ENCODE measurements at places on chromosomes 2 and 18.

- peaks cover 7% of the 10 kb centered on the region for H3K36me3 ChIP-seq
- DNase-seq = no peak
- H3K27me3 ChIP-seq = no peaks in the 10 kb centered on the region
- H3K4me1 ChIP-seq = no peaks in the 10 kb centered on the region
- H3K27ac ChIP-seq = no peak overlapping the region
- H3K4me3 ChIP-seq = no peak overlapping the region
Measured at GRCh38 chr2:25437881-25438662, 96.3 kb upstream of the DNMT3A start.

DNA sequence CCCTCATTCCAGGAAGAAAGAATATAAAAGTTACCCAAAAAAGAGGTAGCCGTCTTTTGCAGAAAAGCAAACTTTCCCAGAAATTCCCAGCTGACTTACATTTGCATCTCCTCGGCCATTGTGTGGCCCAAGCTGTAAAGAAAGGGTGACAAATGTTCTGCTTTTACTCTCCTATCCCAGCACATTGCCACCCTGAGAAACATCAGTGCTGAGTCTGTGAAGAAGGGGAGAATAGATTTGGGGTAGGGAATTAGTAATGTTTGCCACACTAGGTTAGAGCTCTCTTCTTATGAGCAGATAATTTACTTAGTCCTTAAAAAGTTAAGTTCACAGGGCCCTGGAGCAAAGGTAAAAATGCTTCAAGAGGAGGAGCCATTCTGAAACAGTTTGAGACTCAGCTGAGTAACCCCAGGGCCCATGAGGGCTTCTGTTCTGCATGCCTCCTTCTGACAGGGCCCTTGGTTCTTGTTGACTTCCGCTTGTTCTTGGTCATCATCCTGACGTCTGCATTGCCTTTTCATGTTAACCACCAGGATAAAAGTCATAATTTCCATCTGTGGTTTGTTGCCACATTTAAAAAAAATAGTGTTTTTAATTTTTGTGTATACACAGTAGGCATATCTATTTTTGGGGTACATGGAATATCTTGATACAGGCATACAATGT, 550.7 kb downstream of the RNF144A start:
- H3K4me1 ChIP-seq = no peaks in the 10 kb centered on the region
- H3K36me3 ChIP-seq = no peaks in the 10 kb centered on the region
- peaks cover 40% of the 10 kb centered on the region for H3K27me3 ChIP-seq
- no peak overlapping the region for H3K4me3 ChIP-seq
- DNase-seq = no peak

DNA sequence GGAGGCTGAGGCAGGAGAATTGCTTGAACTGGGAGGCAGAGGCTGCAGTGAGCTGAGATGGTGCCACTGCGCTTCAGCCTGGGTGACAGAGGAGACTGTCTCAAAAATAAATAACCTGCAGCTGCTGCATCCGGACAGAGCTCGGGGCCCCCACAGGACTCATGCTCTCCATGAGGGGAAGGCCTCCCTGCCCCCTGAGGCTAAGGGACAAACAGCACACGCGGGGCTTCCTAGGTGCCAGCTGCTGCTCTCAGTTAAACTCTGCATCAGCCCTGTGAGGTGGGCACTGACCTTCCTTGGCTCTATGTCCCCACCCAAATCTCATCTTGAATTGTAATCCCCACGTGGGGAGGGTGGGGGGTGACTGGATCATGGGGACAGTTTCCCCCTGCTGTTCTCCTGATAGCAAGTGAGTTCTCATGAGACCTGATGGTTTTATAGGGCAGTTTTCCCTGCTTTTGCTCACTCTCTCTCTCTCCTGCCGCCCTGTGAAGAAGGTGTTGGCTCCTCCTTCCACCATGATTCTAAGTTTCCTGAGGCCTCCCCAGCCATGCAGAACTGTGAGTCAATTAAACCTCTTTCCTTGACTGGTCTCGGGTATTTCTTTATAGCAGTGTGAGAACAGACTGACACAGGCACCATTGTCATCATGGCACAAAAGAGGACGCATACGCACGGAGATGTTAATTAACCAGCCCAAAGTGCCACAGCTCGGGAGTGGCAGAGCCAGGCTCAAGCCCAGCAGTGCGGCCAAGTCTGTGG, 49.9 kb upstream of the TAF1B start:
- no peaks in the 10 kb centered on the region for H3K36me3 ChIP-seq
- no peak for DNase-seq
- no peaks in the 10 kb centered on the region for H3K27me3 ChIP-seq
- H3K27ac ChIP-seq = no peak overlapping the region
- peaks cover 23% of the 10 kb centered on the region for H3K4me1 ChIP-seq
- no peak overlapping the region for H3K4me3 ChIP-seq

DNA sequence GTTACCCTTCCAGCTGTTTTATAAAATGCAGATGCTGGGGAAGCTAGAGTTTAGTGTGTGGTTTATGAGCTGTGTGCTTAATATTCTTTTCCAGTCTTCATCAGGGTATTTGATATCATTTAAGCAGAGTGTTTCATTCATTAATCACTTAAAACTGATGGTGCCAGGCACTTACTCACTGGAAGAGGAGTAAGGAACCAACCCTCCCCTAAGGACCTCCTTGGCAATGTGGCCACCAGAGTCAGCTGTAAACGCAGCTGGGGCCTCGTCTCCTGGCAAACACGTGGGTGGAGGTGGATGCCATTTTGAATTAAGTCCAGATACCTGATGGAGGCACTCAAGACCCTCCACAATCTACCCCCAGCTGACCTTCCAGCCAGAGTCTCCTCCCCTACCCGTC, 331.6 kb downstream of the CLIP4 start:
- no peaks in the 10 kb centered on the region for H3K4me1 ChIP-seq
- peaks cover 77% of the 10 kb centered on the region for H3K27me3 ChIP-seq
- no peak overlapping the region for H3K4me3 ChIP-seq
- H3K36me3 ChIP-seq = no peaks in the 10 kb centered on the region
- DNase-seq = no peak
- H3K27ac ChIP-seq = no peak overlapping the region

- no peaks in the 10 kb centered on the region for H3K36me3 ChIP-seq
- DNase-seq = no peak
- no peaks in the 10 kb centered on the region for H3K4me1 ChIP-seq
Measured at GRCh38 chr2:187118331-187119099, 269.5 kb upstream of the ZSWIM2 start.

- H3K36me3 ChIP-seq = no peaks in the 10 kb centered on the region
- peaks cover 7% of the 10 kb centered on the region for H3K4me1 ChIP-seq
- peak; percentile 55 for DNase-seq
- no peak overlapping the region for H3K27ac ChIP-seq
- no peaks in the 10 kb centered on the region for H3K27me3 ChIP-seq
Measured at GRCh38 chr2:174004905-174005605, 39.9 kb upstream of the SP3 start.

DNA sequence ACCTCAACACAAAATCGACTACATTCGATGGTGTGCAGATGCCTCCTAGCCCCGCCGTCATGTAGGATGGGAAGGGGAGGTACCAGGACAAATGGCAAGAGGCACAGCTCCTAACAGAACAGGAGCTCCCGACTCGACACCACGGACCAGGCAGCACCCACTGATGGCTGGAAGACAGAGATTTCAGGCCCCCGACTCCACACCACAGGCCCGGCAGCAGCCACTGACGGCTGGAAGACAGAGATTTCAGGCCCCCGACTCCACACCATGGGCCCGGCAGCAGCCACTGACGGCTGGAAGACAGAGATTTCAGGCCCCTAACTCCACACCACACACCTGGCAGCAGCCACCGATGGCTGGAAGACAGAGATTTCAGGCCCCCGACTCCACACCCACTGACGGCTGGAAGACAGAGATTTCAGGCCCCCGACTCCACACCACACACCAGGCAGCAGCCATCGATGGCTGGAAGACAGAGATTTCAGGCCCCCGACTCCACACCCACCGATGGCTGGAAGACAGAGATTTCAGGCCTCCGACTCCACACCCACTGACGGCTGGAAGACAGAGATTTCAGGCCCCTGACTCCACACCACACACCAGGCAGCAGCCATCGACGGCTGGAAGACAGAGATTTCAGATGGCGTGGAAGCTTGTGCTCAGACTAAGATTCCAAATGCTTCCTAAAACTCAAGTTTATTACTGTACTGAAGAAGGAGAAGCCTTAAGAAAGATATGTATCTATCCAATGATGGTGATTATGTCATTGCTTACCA, 135.5 kb downstream of the EIPR1 start:
- no peak for DNase-seq
- H3K27me3 ChIP-seq = no peaks in the 10 kb centered on the region
- H3K4me3 ChIP-seq = no peak overlapping the region
- no peaks in the 10 kb centered on the region for H3K4me1 ChIP-seq

- no peak for DNase-seq
- no peaks in the 10 kb centered on the region for H3K36me3 ChIP-seq
- H3K27me3 ChIP-seq = no peaks in the 10 kb centered on the region
- peaks cover 5% of the 10 kb centered on the region for H3K4me1 ChIP-seq
Measured at GRCh38 chr2:207525296-207525695, 4.5 kb upstream of the CREB1 start.

GRCh38 chr18:1846640-1847039, 724.7 kb downstream of the METTL4 start:
- no peak overlapping the region for H3K4me3 ChIP-seq
- DNase-seq = no peak
- H3K27me3 ChIP-seq = no peaks in the 10 kb centered on the region
- no peaks in the 10 kb centered on the region for H3K36me3 ChIP-seq
- no peak overlapping the region for H3K27ac ChIP-seq

- H3K27me3 ChIP-seq = no peaks in the 10 kb centered on the region
- H3K27ac ChIP-seq = no peak within 1 kb of the TSS
- no peaks in the 10 kb centered on the region for H3K4me1 ChIP-seq
- H3K36me3 ChIP-seq = no peaks in the 10 kb centered on the region
- DNase-seq = no peak
Measured at GRCh38 chr2:157443795-157444640, at the start of gene CYTIP. CYTIP (minus strand) TSS chr2:157444089; CDS start chr2:157444020, 69 bp downstream.

- DNase-seq = peak; percentile 88
- H3K27ac ChIP-seq = no peak overlapping the region
- H3K27me3 ChIP-seq = no peaks in the 10 kb centered on the region
- no peak overlapping the region for H3K4me3 ChIP-seq
Measured at GRCh38 chr2:240604291-240604938, 17.9 kb downstream of the CAPN10 start.

DNA sequence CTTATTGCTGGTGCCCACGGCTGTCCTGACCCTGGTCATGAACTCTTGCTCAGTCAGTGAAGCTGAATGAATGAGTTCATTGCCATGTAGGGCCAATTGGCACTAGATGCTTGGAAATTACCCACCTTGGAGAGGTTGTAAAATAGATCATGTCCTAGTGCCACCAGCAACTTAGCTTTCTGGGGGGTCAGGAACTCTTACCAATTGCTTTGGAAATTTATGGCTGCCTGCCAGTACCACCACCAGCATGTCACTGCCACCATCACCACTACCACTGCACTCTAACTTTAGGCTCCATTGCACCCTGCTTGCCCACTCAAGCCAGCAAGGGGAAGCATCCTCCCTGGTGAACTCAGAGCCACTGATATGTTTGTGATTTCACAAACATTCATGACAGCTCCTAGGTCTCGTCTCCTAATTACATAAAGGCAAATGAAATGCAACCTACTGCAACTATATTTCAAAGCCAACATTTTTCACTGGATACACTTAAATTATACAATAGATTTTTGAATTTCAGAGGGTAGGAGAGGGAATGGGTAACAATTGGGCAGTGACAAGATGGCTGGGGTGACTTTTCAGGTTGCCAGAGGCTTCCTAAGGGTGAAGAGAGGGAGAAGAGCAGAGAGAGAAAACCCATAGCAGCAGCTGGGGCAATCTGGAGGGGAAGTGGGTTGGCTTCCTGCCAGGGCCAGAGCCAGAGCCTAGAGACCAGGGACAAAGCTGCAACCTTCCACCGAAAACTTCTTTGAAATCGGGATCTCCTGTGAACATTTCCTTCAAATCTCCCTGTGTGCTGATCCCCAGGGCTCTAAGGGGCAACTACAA, 3.5 kb upstream of the EMILIN1 start:
- no peak overlapping the region for H3K4me3 ChIP-seq
- H3K27ac ChIP-seq = no peak overlapping the region
- peaks cover 18% of the 10 kb centered on the region for H3K27me3 ChIP-seq
- no peaks in the 10 kb centered on the region for H3K36me3 ChIP-seq

DNA sequence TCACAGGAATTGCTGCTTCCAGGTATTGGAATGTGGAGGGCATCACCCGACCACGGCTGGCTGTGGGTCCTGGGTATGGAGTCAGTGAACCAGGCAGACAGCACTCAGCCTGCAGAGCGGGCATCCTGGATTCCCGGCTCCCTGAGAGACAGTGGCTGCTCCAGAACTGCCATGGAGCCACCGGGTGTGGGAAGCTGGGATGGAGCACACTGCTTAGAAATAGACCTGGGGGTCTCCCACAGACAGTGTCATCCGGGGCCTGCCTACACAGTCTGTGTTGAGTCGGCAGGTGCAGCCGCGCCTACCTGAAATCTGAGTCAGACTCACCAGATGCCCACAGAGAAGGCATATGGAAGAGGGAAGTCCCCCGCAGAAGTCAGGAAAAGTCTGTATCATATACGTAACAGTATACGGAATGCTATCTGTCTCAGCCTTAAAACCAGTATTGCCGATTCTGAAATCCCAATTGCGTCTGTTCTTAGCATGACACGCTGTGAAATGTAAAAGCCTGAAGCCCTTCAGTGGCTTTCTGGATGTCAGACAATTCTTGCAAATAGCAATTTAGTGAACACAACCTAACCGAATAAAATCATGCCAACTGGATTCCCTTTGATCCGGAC, 509.7 kb upstream of the MYT1L start:
- H3K27ac ChIP-seq = no peak overlapping the region
- no peak for DNase-seq
- H3K36me3 ChIP-seq = no peaks in the 10 kb centered on the region
- no peak overlapping the region for H3K4me3 ChIP-seq
- H3K27me3 ChIP-seq = peaks cover 72% of the 10 kb centered on the region

DNA sequence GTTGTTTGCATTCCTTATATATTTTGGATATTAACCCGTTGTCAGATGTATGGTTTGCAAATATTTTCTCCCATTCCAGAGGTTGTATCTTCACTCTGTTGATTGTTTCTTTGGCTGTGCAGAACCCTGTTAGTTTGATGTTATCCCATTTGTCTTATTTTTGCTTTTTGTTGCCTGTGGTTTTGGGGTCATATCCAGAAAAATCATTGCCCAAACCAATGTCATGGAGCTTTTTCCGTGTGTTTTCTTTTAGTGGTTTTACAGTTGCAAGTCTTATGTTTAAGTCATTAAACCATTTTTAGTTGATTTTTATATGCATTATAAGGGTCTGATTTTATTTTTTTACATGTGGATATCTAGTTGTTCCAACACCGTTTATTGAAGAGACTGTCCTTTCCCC, 35.8 kb downstream of the PPIG start:
- no peak overlapping the region for H3K4me3 ChIP-seq
- H3K4me1 ChIP-seq = no peaks in the 10 kb centered on the region
- no peaks in the 10 kb centered on the region for H3K27me3 ChIP-seq

DNA sequence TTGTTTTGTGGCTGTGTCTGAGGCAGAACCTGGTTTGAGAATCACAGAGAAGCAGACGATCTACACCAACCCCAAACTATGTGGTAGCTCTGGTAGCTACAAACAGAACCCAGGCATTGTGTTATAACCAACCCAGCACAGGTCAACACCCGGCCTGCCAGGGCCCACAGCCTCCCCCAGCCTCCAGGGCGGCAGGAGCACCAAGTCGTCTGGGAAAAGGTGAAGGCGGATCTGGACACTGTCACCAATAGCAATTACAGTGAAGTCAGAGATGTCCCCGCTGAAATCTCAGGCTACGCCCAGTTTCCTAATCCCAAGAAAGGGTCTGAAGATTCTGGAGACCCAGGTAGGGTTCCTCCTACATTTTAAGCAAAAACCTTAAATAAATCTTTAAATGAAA, 3.6 kb downstream of the HJURP start:
- DNase-seq = no peak
- peaks cover 32% of the 10 kb centered on the region for H3K4me1 ChIP-seq
- H3K27me3 ChIP-seq = no peaks in the 10 kb centered on the region
